CD4-positive, alpha-beta T cell treated with Interleukin-17A for 4 hours (primary cell): ENCODE measurements at places on chromosomes 7 and 10.

DNA sequence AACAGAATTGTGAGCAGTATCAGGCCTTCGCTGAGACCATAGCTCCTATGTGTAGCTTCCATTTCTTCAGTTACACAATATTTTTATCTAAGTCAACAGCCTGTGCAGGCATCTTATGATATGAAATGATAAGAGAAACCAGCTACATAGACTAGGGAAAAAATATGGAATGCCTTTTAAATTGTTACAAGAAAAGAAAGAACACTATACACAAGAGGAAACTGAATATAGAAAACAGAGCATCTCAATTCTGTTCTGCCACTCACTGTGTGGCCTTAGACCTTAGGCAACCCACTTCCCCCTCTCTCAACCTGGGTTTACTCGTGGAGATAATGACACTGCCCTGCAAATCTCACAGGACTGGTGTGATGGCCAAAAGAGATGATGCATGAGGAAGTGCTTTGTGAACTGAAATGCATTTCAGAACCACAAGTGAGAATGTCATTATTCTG is 132.9 kb downstream of the LRRN3 start:
- DNase-seq, result no peak

- peak; percentile 76 for DNase-seq
Measured at GRCh38 chr10:6173203-6173602, 29.5 kb upstream of the PFKFB3 start.

- no peak for DNase-seq
Measured at GRCh38 chr7:118511146-118511545, 286.6 kb downstream of the ANKRD7 start.

- no peak for DNase-seq
Measured at GRCh38 chr7:88106434-88106833, 113.4 kb downstream of the SRI start.

GRCh38 chr7:124032369-124033094 is at the start of gene TMEM229A:
Gene TMEM229A, minus strand, starts transcription at chr7:124033067. Its CDS starts 64 bp downstream, at chr7:124033003.
- DNase-seq, result no peak

DNA sequence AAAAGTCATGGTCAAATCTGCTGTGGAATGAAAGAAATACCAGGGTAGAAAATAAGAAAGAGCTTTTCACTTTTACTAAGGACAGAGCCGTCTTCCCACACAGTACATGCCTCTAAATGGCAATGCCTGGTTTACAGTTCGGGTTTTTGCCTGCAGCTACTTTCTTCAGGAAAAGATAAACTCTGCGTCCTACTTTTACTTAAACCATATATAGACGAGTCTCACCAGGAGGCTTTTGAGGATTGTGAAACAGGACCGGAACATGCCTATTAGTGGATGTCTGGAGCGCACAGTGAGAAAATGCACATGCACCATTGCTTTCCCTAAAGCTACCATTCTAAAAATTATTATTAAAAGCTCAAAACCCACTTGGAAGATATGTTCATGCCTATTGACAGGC is 70.5 kb downstream of the KLF6 start:
- DNase-seq, result no peak

- no peak for DNase-seq
Measured at GRCh38 chr7:138979988-138980562, 1.1 kb downstream of the KIAA1549 start.

GRCh38 chr7:42235741-42236161 is 1.3 kb downstream of the GLI3 start:
- no peak for DNase-seq

DNA sequence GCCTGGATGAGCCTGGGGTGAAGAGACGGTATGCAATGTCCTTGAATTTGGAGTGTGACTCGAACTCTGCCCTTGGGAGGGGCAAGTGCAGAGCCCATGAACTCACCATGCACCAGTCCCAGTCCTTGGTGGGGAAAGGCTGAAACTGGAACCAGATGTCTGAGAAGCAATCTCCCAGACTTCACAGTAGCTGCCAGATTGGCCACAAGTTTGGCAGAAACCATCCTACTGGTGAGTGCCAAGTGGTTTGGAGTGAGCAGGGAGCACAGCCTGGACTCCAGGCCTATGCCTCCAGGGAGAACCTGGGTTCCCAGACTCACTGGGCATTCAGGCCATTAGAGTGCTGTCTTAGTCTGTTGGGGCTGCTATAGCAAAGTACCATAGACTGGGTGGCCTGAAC is 99.6 kb upstream of the LYZL1 start:
- DNase-seq, result no peak

DNA sequence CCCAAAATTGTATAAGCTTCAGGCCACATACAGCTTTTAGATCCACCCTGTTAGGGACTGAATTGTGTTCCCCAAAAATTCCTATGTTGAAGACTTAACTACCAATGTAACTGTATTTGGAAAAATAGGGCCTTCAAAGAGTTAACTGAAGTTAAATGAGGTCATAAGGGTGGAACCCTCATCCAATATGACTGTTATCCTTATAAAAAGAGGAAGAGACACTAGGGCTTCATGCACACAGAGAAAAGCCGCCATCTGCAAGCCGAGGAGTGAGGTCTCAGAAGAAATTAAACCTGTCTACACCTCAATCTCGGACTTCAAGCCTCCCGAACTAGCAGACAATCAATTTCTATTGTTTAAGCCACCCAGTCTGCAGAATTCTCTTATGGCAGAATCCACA is 317.9 kb upstream of the NFE2L3 start:
- no peak for DNase-seq
